ENCODE measurements at places on chromosomes 5 and 9.

DNA sequence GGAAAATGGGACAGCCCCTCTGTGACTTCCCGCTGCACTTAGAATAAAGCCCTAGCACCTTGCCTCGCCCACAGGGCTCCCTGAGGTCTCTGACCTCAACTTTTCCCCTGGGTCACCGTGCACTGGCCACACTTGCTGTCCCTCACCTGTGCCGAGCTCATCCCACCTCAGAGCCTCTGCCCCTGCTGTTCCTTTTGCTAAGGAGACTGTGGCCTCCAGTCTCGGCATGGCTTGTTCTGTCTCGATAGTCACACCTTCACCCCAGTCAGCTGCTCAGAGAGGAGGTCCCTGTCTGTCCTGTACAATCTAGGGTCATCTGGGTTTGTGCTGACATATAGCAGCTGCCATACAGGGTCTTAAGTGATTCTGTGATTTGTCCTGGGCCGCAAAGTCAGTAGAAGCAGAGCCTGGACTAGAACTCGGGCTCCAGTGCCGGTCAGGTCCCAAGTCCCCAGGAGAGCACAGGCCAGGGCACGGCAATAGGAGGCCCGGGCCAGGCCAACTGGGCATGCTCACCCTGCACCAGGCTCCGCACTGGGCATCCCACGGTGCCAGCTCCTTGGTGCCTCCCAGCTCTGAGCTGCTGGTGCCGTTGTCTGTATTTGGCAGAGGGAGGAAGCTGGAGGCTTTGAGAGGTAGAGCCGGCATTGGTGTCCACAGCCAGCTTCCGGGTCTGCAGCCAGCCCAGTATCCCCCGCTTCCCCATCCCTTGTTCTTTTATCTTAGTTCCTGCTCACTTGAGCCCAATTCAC, 35.2 kb downstream of the NCS1 start:
- no peak for DNase-seq

GRCh38 chr5:43039471-43040286, 440 bp downstream of the ANXA2R start:
- DNase-seq, result peak; percentile 79

DNA sequence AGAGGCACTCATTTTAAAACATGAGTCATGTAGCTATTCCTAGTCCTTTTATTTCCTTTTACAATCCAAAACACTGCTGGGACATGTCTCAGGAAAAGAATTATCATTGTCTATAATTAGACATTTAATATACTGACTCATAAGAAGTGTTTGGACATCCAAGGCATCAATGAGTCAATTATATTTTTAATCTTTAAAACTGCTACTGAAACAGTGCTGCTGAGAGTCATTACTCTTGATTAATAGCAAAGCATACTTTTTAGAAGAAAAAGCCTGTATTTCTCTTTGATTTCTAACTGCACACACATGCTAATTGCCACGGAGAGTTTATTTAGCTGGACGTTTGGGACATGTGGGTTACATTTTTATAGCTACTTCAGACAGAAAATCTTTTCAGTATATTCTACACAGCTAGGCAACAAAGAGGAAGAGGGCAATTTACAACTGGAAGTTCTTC, 1249.0 kb upstream of the CDH18 start:
- DNase-seq, result no peak

DNA sequence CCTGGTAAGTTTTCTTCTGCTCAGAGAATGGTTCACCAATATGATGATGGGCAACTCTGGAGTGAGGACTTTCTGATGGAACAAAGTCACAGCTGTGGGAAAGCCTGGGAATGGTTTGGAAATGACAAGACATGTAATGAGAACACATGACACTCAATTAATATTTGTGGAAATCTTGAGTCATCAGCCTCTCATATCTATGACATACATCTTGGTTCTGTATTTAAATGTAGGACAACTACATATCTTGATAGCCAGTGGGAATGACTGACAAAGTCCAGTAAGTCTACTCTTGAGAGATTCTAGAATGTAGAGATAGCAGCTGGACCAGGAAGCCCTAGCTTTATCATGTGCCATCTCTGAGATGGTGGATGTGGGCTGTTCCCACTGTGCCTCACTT, 85.5 kb downstream of the PALM2AKAP2 start:
- DNase-seq, result no peak

GRCh38 chr5:147661541-147661940, 121.0 kb downstream of the JAKMIP2 start:
- no peak for DNase-seq
